ENCODE measurements at places on chromosomes 11 and 22. TPM values are rescaled to one million over a fixed set of nuclear protein-coding genes. Genes with fewer than 3 reads are reported as not detected.

DNA sequence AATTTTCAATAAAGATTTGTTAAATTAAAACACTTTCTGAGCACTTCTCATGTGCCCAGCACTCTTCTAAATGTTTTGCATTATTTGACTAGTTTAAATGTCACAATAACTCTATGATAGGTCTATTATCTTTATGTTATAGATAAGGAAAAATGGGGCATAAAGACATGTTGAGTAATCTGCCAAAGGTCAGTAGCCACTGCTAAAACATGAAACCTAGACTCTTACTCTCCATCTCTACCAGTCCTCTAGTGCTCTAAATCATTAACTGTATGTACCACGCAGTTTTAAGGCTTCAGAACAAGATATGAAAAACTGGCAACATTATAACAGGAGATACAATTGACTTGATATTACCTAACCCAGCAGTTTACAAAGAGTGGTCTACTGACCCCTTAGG, 6.9 kb downstream of the RAB6A start:
- no peak for DNase-seq

DNA sequence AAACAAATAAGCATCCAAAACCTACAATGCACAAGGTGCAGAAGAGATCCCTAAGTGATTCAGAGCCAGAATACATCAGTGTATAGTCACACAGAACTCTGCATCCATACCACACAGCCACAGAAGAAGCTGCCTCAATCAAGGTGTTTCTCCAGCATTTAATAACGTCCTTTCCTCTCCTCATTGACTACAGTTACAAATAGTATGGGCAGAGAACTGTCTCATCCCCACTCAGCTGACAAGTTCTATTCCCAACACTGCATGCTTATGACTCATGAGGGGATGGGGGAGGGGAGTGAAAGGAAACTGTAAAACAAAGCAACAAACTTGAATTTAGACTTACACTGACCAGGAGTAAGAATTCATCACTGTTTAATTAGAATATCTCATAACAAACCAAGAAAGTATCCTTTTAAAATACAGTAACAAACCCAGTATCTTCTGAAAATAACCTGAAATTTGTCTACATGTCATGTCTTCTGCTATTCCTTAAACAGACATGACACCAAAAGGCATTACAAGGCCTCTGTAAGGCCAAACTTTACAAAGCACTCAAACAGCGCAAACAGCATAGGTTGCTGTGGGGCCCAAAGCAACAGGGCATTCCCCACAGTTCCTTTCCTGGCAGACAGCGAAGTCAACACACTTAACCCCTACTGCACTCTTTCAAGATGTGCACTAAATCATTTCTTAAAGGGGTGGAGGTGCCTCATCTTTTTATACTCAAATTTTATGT, 29.3 kb downstream of the CELF1 start:
- DNase-seq: peak; percentile 53

- no peak for DNase-seq
Measured at GRCh38 chr22:48902001-48902869, 925.4 kb downstream of the BRD1 start.

DNA sequence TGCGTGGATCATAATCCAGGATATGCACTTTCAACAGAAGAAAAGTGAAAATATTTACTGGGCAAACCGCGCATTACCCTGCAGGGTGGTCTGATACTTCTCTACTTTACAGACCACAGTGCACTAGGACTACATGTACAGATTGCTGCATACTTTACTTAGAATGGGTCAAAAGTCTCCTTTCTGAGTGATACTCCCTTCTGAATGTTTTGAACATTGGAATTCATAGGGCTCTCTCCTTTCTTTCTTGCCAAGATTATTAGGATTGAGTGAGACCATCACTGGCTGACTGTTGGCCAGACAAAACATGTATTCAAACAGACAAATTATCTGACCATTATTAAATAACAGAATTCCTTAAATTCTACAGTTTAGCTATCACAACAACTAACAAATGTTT, 6.6 kb upstream of the FIBIN start:
- DNase-seq: no peak

Gene CLCF1
- 0.44 TPM for polyA plus RNA-seq

- no peak for DNase-seq
Measured at GRCh38 chr22:48824712-48825651, 1002.7 kb downstream of the BRD1 start.

DNA sequence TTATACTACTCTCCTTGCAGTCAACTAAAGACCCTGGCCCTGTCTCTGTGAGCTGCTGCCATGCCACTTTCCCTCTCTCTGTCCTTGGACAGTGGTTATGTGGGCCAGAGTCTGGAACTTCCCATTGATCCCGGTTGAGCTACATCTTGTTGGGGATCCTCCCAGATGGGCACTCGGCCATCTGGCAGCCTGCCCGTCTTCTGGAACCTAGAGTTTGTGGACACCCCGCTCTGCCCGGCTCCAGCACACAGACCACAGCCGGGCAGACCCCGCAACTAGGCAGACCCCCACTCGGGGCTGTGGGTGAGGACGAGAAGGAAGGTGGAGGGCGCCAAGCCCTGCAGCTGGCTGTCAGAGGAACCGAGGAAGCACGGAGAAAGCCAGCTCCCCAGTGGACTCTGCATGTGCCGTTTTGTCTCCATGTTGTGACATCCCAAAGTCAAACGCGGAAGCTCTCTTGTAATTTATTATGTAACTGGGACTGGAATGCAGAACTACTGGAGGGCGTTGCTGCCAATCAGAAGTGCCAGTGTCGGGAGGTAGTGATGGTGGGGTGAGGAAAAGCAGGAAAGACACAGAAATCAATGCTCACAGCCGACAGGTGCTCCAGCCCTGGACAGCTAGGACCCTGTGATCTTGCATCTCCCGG, 207.7 kb downstream of the CEP164 start:
- DNase-seq: peak; percentile 60

Gene PHETA2
- polyA plus RNA-seq: 2.4 TPM

Gene C11orf86
- polyA plus RNA-seq: not detected

Gene ACR
- polyA plus RNA-seq: not detected

- DNase-seq: no peak
Measured at GRCh38 chr22:23497016-23497885, 82.8 kb downstream of the IGLL1 start.

GRCh38 chr11:115808351-115808940, 304.2 kb upstream of the CADM1 start:
- no peak for DNase-seq

DNA sequence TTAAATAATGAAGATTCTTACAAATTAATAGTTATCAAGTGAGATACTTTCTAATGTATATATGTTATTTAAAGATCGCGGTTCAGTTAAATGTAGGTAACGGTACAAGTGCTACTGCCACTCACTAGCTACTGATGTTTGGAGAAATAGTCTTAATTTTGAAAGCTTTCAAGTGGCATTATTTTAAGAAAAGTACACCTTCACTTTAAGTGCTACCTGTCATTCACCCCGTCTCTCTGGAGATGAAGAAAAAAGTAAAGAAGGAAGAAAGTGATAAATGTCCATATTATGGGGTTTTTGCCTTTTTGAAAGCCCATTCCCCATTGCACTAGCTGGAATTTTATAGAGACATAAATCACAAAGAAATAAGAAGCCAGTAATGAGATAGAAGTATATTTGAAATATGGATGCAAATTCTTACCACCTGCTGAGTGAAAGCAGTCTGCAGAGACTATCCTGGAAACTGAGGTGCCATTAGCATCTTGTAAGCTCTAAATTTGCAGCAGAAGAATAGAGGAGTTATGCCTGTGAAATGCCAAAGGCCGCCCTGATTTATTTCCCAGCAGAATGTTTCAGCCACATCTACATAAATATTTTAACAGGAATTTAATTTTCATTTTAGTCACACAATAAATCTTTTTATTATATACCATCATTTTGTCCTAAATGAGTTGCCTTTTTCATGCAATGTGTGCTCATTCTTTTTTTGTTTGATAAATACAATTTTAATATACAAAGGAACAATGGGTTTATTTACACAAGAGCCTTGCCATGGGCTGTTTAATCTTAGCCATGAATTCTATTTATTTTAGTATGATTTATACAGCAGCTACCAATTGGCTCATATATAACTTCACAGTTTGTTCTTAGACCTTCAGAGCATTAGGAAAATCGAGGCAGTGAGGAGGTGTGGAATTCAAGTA, 489.9 kb upstream of the RAG2 start:
- no peak for DNase-seq

GRCh38 chr22:47310601-47311000, 548.2 kb downstream of the TBC1D22A start:
- DNase-seq: no peak

GRCh38 chr11:100948936-100949335, 180.7 kb downstream of the PGR start:
- DNase-seq: no peak

Gene SPECC1L
- polyA plus RNA-seq: 4.9 TPM

- no peak for DNase-seq
Measured at GRCh38 chr11:121199516-121199915, 93.1 kb upstream of the SC5D start.

DNA sequence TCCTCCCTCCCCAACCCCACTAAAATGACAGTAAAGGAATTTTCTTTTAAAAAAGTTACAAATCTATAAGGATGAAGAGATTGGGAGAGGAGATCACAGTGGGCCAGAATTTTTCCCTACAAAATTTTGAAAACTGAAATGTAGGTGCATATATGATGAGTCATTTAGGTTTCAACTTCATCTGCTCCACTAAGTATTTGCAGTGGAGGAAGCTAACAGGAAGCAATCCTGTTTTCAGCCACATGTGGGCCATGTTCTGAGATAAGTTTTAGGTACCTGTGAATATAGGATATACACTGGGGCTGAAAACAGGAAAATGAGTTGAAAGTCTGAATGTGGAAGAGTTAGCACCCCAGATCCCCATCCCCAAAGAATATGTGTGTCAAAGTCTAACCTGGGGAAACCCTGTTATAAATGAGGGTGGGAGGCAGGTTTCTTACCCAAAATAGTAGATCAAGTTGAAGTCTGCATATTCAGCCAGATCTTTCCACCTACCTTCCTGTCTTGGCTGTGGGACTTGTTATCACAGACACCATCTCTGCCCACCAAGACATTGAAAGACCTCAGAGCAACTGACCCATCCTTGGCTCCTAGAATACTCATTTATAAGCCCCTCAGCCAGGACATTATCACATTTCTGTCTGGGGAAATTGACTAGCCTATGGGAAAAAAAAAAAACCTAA, 87.3 kb downstream of the PACS1 start:
- no peak for DNase-seq

DNA sequence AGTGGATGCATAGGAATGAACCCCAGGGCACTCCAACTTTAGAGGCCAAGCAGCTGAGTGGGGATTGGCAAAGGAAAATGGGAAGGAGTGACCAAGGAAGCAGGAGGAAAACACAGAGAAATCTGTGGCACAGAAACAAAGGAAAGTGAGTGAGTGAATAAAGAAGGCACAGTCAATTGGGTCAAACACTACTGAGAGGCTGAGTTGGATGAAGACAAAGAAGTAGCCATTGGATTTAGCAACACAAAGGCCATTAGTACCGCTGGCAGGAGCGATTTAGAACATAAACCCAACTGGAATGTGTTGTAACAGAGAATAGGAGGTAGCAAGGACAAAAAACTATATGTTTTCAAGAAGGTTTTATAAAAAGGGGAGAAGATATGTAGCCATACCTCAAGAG, 6.6 kb upstream of the NXPE1 start:
- DNase-seq: no peak

Gene SLC17A6
- polyA plus RNA-seq: not detected

GRCh38 chr11:119389611-119390254, 8.2 kb upstream of the USP2 start:
- DNase-seq: no peak

DNA sequence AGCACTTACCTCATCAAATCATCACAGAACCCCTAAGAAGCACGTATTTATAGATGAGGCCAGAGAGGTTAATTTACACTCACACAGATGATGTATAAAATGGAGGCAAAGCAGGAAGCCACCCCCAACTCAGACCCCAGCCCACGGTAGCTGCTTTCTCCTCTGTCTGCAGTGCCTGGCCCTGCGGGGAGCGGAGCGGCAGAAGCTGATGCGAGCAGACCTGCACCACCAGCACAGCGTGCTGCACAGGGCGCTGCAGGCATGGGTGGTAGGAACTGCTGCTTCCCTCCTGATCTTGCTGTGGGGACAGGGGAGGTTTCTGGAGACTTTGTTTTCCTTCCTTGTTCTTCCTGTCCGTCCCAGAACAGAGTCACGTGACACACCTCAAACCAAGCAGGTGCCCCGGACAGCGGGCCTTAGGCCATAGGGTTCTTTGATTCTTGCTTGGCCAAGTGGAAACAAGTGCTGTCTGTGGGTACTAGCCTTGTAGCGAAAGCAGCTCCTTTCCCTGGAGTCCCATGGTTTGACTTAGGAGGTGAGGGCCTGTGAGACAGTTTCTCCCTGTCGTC, 57.8 kb downstream of the PISD start:
- DNase-seq: no peak

Gene RHOD
- not detected for polyA plus RNA-seq

Gene PRR33
- polyA plus RNA-seq: not detected

DNA sequence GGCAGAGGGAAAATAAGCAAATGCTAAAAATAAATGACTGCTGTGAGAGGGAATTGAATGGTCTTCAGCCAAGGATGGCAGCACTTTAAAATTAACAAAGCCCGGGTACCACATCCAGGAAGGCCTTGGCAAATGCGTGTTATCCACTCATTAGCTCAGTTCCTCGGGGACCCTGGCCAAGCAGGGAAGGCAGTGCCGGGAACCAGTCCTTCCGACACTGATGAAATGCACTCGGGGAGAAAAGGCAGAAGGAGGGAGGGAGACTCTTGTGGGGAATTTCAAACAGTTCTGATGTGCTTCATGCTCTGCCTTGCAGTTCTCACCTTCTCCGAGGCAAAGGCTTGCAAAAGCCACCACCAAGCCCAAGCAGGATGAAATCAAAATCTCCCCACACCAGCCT, 38.3 kb downstream of the CLPB start:
- DNase-seq: no peak

GRCh38 chr11:23455321-23455891, 595.1 kb upstream of the CCDC179 start:
- no peak for DNase-seq

GRCh38 chr11:45079567-45079942, 66.9 kb upstream of the PRDM11 start:
- no peak for DNase-seq

DNA sequence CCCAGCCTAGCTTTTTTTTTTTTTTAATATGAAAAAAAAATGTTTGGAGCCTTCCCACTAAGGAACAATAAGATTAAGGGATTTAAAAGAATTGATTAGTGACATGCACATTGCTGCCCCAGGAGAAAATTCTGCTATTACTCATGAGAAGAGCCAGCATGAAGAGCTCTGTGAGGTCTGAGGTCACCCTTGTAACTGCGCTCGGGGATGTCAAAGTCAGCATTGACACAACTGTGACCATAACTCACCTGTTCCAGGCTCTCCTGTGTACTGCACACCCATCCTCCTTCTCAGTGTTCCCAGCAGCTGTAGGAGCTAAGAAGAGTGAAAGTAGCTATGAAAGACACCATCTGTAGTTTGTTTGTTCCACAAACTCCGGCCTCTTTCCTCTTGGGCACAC, 109.8 kb upstream of the FGF3 start:
- DNase-seq: no peak

All from CD14-positive monocyte (primary cell).